Osteoblast (primary cell): ENCODE measurements at places on chromosomes 16 and 17. TPM values are rescaled to one million over a fixed set of nuclear protein-coding genes. Genes with fewer than 3 reads are reported as not detected.

DNA sequence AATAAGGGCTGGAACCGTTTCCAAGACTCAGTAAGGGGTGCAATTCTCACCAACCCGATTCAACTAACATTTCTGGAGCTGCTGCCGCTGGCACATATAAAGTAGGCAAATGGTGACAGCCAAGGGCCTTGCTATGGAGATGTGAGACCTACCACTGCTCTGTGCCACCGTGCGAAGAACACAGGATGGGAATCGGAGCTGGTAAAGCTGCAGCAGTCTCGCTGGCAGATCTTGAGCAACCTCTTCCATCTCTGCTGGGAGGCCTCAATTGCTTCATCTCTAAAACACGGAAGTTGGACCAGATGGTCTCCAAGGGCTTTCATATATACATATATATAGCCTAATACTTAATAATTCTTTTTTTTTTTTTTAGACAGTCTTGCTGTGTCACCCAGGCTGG is 128.9 kb upstream of the RCVRN start:
- no peaks in the 10 kb centered on the region for H3K4me1 ChIP-seq
- no peak for DNase-seq
- H3K4me3 ChIP-seq: no peak overlapping the region
- no peaks in the 10 kb centered on the region for H3K36me3 ChIP-seq
- no peaks in the 10 kb centered on the region for H3K27me3 ChIP-seq
- no peak overlapping the region for H3K27ac ChIP-seq

DNA sequence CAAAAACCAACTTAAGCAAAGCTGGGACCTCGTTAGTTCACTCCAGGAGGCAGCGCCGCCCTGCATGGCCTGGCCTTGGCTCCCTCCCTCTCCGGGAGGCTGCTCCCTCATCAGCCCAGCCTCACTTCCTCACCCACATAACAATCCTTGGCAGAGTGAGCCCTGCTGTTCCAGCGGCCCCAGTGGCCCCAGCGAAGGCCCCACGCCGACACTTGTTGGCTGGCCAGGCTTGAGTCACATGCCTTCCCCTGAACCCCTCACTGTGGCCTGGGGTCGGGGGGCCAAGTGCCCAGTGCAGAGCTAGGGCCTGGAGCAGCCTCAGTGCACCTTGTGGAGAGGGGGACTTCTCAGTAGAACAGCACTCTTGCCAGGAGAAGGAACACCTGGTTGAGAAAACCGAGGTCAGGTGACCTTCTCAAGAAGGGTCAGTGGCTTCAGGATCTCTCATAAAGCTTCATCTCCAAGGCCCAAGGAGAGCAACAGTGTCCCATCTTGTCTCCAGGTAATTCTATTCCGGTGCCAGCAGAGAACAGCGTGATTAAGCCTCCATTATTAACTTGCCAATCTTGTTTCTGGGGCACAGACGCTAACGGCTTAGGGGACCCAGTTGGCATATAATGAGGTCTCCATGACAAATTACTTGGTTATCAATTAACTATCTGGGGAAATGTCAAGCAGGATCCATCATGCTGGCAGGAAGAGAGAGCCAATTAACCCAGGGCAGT is 26.8 kb downstream of the ENDOV start:
- H3K4me3 ChIP-seq: no peak overlapping the region
- no peaks in the 10 kb centered on the region for H3K36me3 ChIP-seq
- H3K4me1 ChIP-seq: no peaks in the 10 kb centered on the region

DNA sequence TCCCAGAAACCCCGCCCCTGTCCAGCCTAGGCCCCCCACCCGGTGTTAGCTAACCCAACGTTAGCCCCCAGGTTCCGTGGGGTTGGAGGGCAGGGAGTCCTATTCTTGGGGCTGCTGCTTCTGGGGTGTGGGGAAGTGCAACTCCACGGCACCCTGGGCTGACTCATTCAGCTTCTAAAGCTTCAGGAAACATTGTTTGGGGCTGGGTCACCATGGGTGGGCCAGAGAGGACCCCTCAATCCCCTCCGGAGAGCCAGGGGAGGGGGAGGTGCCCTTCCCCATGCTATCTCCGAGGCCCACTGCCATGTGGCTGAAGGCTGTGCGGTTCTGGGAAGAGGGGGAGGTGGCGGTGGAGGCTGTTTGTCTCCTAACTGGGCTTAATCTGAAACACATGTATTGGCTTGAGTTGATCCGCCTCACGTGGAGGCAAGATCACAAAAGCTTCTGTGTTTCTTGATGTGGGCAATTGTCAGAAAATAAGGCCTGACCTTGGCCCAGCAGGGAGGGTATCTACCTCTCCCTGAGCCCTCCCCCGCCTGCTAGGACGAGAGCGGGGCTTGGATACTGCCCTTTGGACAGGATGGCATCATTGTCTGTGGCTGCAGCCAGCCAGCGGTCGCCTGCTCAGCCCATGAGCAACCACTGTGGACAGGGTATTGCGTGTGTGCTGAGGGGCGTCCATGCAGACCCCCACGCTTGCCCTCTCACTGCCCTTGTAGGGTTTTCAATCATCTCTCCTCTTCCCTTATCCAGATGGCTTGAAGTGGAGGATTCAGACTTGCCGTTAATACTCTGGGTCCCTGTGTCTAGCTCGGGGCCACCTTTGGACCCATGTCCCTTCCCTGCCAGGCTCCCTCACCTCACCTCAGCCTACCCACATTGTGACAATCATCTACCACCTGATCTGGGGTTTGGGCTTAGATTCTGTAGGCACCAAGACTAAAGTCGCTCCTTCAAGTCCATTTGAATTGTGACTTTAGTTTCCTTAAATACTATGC is 1.3 kb downstream of the SERPINF1 start:
- peak; percentile 94 for DNase-seq
- peaks cover 29% of the 10 kb centered on the region for H3K4me1 ChIP-seq
- H3K27ac ChIP-seq: peak overlapping the region; percentile 78

DNA sequence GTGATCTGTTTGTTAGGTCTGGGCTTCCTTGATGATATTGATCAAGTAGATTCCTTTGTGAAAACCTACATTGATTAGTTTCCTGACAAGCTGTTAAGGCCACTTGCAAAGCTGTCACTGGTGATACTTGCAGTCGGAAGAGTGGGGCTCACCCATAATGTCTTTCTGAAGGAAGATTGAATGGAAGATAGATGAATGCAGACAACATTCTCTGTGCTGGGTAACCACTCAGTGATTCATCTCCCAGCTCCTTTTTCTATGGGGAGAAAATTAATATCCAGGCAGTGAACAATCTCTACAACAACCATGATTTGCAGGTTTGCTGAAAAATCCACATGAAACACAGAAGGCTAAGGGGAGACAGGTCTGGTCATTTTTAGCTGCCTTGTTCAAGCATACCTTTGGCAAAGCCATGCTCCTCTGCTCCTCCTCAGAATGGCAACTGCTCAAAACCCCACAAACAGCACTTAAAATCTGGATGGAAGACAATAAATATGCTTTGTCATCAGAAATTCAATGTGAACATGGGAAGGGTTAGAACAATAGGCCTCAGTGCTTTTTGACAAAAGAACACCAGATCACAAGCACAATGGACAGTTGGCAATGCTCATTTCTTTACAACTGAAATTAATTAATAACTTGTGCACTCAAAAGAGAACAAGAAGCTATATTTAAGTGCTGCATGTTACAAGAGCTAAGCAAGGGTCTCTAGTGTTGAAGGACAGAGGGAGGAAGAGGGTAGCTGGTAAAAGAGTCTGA is 495.4 kb downstream of the TOX3 start:
- no peaks in the 10 kb centered on the region for H3K36me3 ChIP-seq
- no peak overlapping the region for H3K27ac ChIP-seq
- DNase-seq: no peak
- H3K27me3 ChIP-seq: no peaks in the 10 kb centered on the region

Gene CDT1
- 2.9 TPM in 2 replicates for total RNA-seq

DNA sequence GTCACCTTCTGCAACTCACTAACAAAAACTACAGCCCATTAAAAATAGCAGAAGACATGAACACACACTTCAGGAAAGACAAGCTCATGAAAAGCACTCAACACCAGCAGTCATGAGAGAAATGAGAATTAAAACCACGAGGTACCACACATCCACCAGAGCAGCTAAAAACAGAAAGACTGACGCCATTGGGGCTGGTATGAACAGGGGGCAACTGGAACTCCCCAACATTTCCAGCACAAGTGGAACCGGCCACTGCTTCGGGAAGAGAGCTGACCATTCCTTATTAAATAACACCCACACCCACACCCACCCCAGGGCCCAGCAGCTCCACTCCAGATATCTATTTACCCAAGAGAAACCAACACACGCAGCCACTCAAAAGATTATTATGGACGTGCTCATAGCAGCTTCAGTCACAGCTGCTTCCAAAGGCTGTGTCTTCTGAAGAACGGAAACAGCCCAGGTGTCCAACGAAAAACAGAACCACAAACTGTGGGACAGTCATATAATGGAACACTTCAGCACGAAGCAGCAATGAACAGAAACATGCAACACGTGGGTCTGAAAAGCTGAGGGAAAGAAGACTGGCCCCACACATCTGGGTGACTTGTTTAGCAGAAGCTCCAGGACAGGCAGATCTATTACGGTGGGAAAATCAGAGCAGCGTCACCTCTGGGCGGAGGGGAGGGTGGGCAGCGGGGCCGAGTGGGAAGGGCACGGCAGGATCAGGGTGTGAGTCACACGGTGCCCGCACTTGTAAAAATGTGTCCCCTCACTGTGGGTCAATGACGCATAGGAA is 41.1 kb downstream of the KLHDC4 start:
- H3K27ac ChIP-seq: no peak overlapping the region
- DNase-seq: no peak
- peaks cover 8% of the 10 kb centered on the region for H3K36me3 ChIP-seq
- peaks cover 3% of the 10 kb centered on the region for H3K4me1 ChIP-seq
- H3K4me3 ChIP-seq: no peak overlapping the region

Gene DLX4
- total RNA-seq: under 0.01 TPM in 1 of 2 replicates, not detected in the other

DNA sequence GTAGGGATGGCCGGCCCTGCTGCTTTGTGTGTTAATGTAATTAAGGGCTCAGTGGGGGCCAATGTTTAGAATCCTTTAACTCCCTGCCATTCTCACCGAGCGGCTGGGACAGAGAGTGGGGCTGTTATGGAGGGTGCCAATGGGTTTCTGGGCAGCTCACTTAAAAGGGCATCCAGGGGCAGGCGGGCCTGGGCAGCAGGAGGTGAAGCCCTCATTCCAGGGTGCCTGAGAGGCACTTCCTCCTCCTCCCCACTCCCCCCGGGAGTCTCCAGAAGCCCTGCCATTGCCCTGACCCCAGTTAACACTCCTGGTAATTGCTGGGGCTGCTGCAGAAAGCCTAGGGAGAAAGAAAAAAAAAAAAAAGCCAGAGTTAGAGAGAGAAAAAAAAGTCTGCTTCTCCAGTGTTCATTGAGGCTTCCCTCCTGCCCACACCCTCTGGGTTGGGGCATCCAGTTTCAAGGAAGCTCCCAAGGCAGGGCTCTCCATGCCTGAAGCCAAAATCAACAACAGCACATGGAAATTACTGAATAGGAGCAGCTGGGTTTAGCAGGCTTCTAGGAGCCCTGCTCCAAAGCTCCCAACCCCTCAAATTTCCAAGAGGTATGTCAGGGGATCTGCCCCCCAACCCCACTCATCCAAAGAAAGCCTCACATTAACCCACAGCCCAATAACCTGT is 28.0 kb downstream of the CUEDC1 start:
- no peak overlapping the region for H3K27ac ChIP-seq
- H3K27me3 ChIP-seq: no peaks in the 10 kb centered on the region
- H3K4me3 ChIP-seq: no peak overlapping the region

DNA sequence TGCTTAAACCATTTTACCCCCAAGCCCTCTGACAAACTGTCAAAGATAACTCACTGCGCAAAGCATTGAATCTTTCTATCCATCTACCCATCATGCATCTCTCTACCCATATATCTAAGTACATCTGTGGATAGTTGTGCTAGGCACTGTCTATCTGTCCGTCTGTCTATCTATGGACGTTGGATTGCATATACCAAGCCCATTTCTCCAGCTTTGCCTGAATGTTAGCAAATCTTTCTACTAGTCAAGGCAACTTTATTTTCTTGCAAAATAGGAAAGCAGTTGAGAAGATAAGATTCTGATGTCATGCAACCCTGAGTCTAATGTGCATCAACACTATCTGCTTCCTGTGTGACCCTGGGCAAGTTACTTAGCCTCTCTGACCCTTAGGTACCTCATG is 117.2 kb downstream of the XYLT1 start:
- peaks cover 3% of the 10 kb centered on the region for H3K36me3 ChIP-seq
- H3K4me3 ChIP-seq: no peak overlapping the region
- DNase-seq: no peak

Gene TTC19
- 31.8 and 39.8 TPM in 2 replicates for total RNA-seq

Gene RNF135
- total RNA-seq: 10.6 and 11.2 TPM in 2 replicates

DNA sequence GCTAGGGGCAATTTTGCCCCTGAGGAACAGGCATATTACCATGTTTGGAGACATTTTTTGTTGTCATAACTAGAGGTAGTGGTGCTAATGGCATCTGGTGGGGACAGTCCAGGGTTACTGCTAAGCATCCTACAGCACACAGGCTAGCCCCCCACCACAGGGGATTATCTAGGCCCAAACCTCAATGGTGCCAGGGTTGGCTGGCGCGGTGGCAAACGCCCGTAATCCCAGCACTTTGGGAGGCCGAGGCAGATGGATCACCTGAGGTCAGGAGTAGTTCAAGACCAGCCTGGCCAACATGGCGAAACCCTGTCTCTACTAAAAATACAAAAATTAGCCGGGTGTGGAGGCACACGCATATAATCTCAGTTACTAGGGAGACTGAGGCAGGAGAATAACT is 15.2 kb downstream of the C1QTNF1 start:
- peak overlapping the region; percentile 95 for H3K27ac ChIP-seq
- DNase-seq: no peak
- no peak overlapping the region for H3K4me3 ChIP-seq
- no peaks in the 10 kb centered on the region for H3K36me3 ChIP-seq

Gene NHLRC4
- total RNA-seq: 1.2 and 2.2 TPM in 2 replicates

- no peak overlapping the region for H3K4me3 ChIP-seq
- H3K27me3 ChIP-seq: no peaks in the 10 kb centered on the region
- DNase-seq: peak; percentile 80
- H3K4me1 ChIP-seq: peaks cover 15% of the 10 kb centered on the region
Observed at GRCh38 chr16:11624636-11625607, 38.2 kb upstream of the LITAF start.

DNA sequence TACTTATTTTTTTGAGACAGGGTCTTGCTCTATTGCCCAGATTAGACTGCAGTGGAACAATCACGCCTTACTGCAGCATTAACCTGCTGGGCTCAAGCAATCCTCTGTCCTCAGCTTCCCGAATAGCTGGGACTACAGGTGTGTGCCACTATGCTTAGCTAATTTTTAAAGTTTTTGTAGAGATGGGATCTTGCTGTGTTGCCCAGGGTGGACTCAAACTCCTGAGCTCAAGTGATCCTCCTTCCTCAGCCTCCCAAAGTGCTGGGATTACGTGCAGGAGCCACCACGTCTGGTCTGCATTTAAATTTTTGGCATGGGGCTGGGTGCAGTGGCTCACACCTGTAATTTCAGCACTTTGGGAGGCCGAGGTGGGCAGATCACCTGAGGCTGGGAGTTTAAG is 41.0 kb upstream of the INTS2 start:
- no peaks in the 10 kb centered on the region for H3K27me3 ChIP-seq
- no peak overlapping the region for H3K4me3 ChIP-seq
- DNase-seq: no peak
- H3K36me3 ChIP-seq: peaks cover 68% of the 10 kb centered on the region
- no peaks in the 10 kb centered on the region for H3K4me1 ChIP-seq
- no peak overlapping the region for H3K27ac ChIP-seq

GRCh38 chr16:84489131-84489530 is 15.3 kb downstream of the MEAK7 start:
- H3K27me3 ChIP-seq: no peaks in the 10 kb centered on the region
- no peak overlapping the region for H3K27ac ChIP-seq
